ENCODE measurements at places on chromosomes 4 and X. TPM values are rescaled to one million over a fixed set of nuclear protein-coding genes. Genes with fewer than 3 reads are reported as not detected.

The HSFX4 gene
- total RNA-seq = not detected

The KIAA1210 gene
- total RNA-seq = not detected

The HMGN5 gene
- total RNA-seq = 7.4 TPM

The UGT2B7 gene
- total RNA-seq = not detected

The USP17L19 gene
- not detected for total RNA-seq

The SPANXN1 gene
- not detected for total RNA-seq

The UGT8 gene
- total RNA-seq = 0.12 TPM

The DDX53 gene
- total RNA-seq = not detected

The UTP14A gene
- 17.8 TPM for total RNA-seq

The TCP11X1 gene
- not detected for total RNA-seq

The FHIP1A gene
- total RNA-seq = 7.7 TPM

The CLTRN gene
- total RNA-seq = 0.88 TPM

The SPACA5B gene
- not detected for total RNA-seq

The P2RY4 gene
- not detected for total RNA-seq

The SORCS2 gene
- total RNA-seq = 1.4 TPM

The BTC gene
- total RNA-seq = 1.8 TPM

The MSX1 gene
- total RNA-seq = 14.9 TPM

The DDX60 gene
- 14.1 TPM for total RNA-seq

The SRPK3 gene
- not detected for total RNA-seq

The TCEAL7 gene
- 18.5 TPM for total RNA-seq
